Erythroblast (primary cell): ENCODE measurements at places on chromosomes 6 and 20.

GRCh38 chr20:41274152-41274551 lies 43.4 kb downstream of the ZHX3 start:
- DNase-seq: peak; percentile 15

GRCh38 chr6:6395581-6396197 lies 75.2 kb upstream of the F13A1 start:
- no peak for DNase-seq

- no peak for DNase-seq
Measured at GRCh38 chr20:3208786-3209256, 477 bp upstream of the ITPA start.

DNA sequence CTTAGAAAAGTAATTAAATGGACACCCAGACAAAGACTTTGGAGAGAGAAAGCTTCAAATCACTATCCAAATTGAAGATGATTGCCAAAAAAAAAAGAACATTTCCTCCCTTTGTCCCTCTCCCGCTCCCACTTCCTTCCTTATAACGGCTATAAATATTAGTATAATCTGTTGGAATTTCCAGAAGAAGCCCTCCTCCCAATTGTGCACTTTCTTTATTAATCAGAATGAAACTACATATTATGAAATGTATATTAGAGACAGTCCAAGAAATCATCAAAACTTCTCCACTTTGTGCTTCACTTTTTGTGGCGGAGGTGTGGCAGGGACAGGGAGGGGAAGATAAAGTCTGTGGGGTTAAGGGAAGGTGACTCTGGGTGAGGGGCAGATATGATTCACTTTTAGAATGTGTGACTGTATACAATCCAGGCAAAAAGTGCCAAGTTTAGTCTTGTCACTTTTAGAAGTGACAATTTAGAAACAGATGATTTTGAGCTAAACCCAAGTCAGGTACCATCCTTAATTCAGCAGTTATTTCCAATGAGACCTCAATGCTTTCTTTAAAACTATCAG lies 195.0 kb upstream of the MARCKS start:
- no peak for DNase-seq

DNA sequence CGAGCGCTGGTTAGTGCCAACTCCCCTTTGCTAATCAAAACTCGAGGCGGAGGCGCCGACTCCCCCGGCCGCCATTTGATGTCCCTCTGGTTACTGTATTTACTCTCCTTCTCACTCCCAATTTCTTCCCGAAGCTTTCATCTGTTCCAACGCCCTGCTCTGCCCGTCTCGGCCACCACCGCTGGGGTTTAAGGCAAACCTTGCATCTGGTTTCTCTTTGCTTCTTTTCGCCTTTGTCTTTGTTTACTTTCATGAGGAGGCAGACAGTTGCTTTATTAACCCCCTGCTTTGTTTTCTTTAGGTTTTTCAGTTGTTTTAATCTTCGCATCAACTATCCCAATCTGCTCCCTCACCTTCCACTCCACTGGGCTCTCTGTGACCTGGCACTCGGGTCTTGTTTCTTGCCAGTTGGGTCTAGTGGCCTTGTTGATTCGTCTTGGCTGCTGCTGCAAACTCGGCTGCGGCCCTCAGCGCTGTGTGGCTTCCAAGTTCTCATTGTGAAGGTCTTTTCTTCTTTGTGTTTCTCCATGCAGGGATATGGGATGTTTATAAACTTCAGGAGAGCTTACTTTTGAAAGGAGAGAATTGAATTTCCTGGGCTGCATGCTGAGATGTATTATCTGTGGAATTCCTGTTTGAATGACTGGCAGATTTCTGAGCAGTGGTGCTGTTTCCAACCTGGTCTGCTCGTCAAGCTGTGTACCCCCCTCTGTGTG lies 155.1 kb downstream of the CDC5L start:
- no peak for DNase-seq

GRCh38 chr6:81808851-81809570 lies 56.5 kb upstream of the TENT5A start:
- DNase-seq: no peak

GRCh38 chr6:36546308-36546919 lies 865 bp downstream of the STK38 start:
- peak; percentile 49 for DNase-seq

DNA sequence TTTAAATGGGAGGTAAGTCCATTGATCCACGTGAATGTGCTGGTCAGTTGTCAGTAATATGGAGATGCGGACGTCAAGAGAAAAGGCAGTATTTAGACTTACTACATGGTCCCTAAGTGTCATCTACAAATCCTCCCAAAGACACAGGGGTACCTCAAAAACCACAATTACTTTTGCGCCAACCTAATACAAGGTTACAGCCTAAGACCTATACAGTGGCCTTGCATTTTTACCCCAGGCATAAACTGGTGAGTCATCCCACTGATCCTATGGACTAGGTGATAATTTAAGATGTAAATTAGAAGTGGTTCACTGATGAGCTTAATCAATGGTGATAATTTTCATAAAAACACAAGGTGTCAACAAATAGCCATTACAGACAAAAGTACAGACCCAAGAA lies 141.0 kb downstream of the NFATC2 start:
- no peak for DNase-seq

GRCh38 chr6:33418690-33419291 lies 884 bp upstream of the CUTA start:
- DNase-seq: peak; percentile 67

DNA sequence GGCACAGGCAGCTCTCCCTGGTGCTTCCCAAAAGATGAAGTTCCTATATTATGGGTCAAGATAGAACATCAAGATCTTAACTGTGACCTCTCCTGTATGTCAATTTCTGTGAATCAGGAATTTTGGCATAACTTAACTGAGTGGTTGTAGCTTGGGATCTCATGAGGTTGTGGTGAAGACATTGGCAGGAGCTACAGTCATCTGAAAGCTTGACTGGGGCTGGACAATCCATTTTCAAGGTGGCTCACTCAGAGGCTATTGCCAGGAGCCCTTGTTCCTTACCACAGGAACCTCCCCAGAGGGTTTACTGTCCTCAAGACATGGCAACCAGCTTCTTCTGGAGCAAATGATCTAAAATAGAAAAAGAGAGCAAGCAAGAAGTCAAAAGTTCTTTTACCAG lies 252.2 kb downstream of the ADGB start:
- DNase-seq: no peak

GRCh38 chr6:150410906-150411305 lies 42.1 kb downstream of the IYD start:
- DNase-seq: no peak

- no peak for DNase-seq
Measured at GRCh38 chr20:11124849-11125505, 451.2 kb upstream of the JAG1 start.

DNA sequence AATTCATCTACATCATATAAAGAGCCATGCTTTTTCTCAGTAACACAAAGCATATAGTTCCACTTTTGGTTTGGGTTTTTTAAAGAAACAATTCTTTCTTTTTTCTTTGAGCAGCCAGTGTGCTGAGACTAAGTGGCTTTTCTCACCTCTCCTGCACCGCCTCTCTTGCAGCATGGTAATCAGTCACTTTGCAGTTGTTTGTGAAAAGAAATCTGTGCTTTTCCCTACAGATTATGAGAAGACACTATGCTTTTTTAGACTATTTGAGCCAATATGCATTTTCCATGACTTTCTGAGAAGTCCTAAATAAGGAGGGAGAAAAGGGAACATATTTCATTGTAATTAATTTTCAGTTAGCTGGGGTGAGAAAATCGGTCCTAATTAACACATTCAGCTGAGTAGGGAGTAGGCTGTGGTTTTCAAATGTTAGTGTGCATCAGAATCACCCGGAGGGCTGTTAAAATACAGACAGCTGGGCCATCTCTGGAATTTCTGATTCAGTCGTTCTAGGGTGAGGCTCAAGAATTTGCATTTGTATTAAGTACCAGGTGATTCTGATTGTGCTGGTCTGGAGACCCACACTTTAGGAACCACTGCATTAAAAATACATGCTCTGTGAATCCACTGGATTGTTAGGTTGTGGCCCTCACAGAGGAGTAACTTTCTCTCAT lies 155.2 kb downstream of the TINAG start:
- no peak for DNase-seq

DNA sequence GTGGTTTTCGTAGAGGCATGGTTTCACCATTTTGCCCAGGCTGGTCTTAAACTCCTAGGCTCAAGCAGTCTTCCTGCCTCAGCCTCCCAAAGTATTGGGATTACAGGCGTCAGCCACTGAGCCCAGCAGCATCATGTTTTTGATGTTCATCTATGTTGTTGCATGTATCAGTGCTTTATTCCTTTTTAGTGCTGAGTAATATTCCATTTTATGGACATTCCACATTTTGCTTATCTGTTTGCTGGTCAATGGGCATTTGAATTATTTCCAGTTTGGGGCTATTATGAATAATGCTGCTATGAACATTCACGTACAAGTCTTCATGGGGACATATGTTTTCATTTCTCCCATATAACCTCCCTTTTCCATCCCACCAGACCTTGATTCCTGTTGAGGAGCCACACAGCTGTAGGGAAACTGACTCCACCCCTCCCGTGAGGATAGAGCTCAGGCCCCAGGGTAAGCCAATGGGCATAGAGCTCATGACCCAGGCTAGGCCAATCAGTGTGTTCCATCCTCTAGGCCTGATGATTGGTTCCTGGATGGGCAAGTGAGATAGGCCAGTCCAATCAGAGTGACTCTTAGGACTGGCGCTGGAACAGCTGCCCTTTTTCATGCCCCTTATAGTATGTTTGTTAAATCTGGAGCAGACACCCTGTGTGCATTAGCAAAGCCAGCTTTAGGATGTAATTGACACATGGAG lies 49.5 kb downstream of the DLGAP4 start:
- DNase-seq: no peak

- no peak for DNase-seq
Measured at GRCh38 chr20:1489325-1489724, 1.9 kb downstream of the SIRPB2 start.

- no peak for DNase-seq
Measured at GRCh38 chr20:8132484-8133309, 631 bp downstream of the PLCB1 start.

DNA sequence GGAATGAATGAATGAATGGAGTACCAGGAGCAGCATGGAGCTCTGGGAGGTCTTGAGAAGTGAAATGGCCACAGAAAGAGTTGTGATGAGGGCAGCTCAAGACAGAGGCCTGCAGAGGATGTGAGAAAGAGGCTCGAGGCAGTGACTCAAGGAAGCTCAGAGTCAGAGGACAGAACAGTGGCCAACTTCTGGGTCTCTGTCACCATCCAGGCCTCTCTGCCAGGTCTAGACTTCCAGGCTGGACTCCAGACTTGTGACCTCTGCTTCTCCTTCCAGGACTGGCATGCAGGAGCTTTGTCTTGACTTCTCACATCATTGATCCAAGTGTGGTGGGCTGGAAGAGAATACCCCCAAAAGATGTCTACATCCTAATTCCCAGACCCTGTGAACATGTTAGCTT lies 119.8 kb downstream of the TOX2 start:
- no peak for DNase-seq

- peak; percentile 97 for DNase-seq
Measured at GRCh38 chr20:43583982-43584432, 6.7 kb upstream of the IFT52 start.

DNA sequence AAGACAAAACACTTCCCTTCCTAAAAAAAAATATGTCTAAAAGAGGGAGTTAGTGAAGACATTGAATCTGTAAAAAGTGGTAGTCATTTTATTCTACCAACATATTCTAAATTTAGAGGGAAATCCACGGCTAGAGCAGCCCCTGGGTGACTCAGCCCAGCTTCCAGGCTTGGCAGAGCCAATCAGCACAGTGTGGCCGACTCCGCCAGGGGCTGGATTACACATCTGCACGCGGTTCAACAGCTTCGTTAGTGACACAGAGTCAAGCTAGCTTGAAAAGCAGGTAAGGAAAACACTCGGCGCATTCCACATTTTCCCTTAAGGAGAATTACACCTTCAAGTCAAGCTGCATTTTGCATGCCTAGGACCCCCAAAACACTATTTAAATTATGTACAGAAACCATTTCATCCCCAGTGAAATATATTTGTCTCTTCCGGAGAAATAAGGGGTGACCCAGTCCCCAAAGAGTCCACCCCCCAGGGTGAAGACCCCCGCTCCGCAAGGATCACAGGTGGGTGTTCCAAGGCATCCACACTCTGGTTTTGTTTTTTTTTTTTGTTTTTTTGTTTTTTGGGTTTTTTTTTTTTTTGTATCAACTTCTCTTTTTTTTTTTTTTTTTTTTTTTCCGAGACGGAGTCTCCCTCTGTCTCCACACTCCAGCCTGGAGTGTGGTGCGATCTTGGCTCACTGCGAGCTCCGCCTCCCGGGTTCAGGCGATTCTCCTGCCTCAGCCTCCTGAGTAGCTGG lies 58.4 kb upstream of the ARID1B start:
- no peak for DNase-seq

- DNase-seq: no peak
Measured at GRCh38 chr20:1803061-1803931, 91.9 kb upstream of the SIRPA start.

GRCh38 chr6:42200035-42200434 lies 5.3 kb upstream of the GUCA1B start:
- DNase-seq: no peak

DNA sequence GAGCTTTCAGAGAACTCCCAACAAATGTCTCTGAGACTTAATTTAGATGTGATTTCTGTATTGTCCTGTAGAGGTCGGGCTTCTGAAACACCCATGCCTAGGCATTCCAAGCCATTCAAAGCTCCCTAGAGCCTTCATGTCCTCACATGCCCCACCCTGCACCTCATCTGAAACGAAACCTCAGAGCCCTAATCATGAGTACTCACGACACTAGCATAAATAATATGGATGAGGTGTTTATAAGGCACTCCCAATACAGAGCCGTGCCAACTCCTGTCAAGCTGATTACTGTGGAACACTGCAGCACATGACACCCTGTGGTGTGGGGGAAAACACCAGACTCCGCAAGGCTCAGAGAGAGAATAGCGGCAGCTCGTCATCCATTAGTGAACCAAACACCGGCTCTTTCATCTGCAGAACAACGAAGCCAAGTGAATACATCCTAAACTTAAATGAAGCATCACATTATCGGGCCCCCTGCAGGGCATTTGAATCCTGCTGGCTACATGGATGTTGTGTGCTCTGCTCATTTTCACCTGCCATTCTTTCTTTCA lies 83.8 kb downstream of the FNDC1 start:
- DNase-seq: peak; percentile 33

DNA sequence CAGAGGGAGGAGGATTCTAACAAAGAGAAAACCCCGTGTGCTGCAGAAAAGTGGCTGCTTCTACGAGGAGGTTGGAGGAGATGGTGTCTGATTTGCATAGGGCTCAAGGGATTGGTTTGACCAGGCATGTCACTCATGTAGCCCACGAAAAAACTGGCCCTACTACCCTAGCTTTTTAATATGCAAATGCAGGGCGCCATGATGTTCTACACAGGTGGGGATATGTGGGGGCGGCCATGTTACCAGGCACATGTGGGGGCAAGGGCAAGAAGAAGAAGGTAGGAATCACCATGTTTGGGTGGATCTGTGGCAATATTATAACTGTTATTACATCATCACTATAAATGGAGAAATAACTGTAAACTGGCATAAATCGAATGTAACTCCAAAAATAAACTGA lies 9.9 kb downstream of the KIAA1755 start:
- DNase-seq: no peak

- peak; percentile 99 for DNase-seq
Measured at GRCh38 chr6:16270178-16270794, 31.9 kb downstream of the GMPR start.

GRCh38 chr20:51760905-51761546 lies 7.2 kb downstream of the ATP9A start:
- no peak for DNase-seq

- no peak for DNase-seq
Measured at GRCh38 chr20:37362821-37363220, 16.9 kb downstream of the SRC start.

- DNase-seq: no peak
Measured at GRCh38 chr6:36743032-36743431, 45.4 kb downstream of the RAB44 start.
